ENCODE measurements at places on chromosomes 5 and 9.

- no peak for DNase-seq
Measured at GRCh38 chr9:21294904-21295538, 10.1 kb downstream of the IFNA5 start.

DNA sequence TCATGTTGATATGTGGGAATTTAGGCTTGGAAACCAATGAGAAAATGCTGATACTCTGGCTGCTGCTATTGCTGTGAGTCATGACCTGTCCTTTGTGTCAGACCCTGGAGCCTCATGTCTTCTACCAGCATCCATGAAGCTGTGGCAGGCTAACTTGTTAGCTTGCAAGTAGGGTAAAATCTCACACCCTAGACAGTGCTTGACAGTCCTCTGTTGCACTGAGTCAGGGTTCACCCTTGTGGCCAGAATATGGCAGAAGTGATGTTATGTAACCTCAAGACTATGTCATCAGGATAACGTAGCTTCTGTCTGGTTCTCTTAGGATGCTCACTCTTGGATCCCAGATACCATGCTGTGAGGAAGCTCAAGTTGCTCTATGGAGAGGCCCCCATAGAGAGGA lies 110.8 kb downstream of the LHX2 start:
- DNase-seq, result no peak

DNA sequence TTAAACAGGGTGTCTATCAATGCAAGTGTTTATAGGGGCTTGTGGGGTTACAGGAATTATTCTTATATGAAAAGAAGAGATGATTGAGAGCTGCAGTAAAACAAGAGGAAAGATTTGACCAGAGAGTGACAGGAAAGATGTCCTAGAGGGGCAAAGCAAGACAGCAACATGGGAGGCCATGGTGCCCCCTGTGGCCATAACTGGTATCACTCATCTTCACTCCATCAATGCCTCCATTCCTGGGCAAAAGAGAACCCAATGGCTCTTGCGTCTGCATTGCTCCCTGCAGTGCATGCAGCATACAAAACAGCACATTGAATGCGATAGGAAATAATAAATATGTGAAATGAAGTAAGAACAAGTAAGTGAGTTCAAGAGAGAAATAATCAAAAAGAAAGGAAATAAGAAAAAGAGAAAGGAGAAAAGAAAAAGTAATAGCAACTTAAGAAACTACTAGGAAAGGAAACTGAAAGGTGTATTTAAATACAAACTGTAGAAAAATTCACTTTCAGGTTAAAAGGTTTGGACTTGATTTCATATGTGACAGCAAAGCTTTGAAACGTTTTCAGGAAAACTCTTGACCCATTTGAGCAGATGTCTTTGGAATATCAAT lies 206.6 kb downstream of the SEMA5A start:
- no peak for DNase-seq

- no peak for DNase-seq
Measured at GRCh38 chr5:65478336-65478735, 3.4 kb downstream of the ADAMTS6 start.

DNA sequence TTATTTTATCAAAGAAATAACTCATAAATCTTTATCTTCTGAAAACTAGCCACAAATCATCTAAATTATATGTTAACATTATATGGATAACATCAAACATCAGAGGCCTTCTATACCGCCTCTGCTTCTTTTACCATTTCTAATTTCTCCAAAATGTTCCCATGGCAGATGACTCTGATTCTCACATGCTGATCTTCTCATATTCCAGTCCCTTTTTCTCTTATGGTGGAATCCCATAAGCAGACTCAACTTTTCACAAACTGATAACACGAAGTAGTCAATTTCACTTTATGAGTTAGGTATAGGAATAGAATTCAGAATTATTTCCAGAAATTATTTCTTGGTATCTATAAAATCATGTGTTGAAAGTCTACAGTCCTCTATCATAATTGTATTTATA lies 212.3 kb downstream of the ENC1 start:
- DNase-seq, result no peak

DNA sequence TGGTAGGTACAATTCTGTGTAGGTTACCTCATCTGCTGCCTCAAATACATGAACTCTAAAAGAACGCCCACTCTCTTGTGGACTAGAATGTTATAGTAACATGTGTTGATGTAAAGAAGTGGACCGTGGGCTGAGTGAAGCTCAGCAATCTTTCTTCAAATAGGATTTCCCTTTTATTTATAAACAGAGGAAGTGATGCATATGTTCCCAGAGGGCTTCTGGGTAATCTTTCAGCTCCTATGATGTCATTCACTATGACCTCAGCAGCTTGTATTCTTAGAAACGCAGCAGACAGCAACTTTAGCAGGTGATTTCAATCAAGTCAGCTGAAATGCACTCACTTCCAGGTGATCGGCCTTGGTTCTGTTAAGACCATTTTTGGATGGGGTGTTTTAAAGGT lies 14.4 kb downstream of the F2RL2 start:
- DNase-seq, result no peak

DNA sequence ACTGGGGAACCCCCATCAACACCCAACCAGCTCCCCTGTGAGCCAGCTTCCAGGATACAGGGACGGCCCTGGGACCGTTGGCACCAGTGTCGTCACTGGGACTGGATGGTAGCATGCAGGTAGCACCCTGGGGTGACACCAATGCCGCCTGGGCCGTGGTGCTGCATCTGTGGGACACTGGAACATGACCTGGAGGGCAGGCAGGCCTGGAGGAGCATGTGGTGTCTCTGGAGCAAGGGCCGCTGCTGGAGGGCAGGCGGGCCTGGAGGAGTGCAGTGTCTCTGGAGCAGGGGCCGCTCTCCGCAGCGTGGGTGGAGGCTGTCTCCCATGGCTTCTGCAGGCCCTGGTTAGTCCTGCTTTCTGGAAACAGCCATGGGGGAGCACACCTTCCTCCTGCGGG lies 13.1 kb downstream of the LPCAT1 start:
- no peak for DNase-seq

DNA sequence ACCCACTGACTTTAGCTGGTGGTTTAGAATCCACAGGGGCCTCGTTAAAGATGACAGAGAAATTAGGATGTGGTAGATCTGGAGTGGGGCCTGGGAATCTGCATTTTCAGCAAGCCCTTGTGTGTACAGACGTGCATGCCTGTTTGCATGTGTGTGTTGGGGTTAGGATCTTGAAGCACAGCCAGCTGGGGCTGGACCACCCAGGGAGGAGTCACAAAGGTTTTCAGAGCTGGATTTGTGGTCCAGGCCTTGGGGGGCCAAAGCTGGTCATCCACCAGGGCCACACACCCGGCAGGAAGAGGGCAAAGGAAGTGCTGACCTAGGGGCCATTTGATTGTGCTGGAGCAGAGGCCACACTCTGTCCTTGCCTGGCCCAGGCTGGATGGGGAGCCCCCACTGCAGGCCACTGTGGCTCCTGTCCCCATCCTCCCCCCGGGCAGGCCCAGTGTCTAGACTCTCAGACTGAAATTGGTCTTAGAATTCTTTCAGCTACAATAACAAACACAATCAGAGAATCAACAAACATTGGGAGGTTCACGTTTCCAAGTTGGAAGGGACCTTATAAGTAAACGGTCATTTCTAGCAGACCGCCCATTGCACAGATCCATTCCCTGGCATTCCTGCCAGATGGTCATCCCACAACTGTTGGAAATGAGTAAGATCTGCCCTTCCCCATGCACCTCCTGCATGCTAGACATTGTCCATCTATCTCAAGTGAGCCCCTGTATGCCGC lies 10.3 kb downstream of the CDX1 start:
- DNase-seq, result no peak

Measured in DMS79 (cell line).